ENCODE measurements at places on chromosomes 6 and 20.
A peak's percentile ranks its signal among the peaks of the same experiment; 100 is the strongest.

DNA sequence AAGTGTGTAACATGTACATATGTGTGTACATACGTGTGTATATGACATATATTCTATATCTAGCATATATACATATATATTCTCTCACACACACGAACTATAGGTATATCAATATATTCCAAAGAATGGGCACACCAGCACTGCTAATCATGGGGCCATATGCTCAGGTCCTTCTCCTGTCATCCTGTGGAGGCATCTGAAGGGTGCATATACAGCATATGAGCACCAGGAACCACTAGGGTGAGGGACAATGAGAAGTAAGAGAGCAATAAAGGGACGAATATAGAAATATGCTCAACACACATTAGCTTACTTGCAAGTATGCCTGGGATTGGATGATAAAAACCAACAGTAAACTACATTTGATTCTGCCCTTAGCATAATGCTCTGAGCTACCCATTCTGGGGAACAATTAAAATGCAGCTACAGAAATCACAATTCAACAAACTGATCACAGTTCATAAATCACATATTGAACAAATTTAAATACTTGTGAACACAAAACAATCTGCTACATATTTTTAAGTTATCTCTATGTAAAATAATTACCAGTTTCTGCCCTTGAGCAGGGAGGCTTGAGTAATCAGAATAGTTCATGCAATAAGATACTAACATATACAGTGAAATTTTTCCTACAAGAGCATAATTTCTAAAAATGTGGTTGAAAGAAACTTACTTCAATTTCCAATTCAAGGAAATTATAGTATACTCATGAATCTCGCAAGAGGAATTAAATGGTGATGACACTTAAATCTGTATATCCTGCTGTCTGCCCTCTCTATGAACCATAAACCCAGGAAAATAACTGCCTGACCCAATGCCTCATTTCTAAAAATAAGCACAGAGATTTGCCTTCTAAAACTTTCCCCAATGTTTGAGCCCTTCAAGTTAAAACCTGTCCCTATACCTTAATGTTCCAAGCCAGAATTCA lies 272.2 kb upstream of the THEMIS start:
- no peak for DNase-seq

- DNase-seq: no peak
Measured at GRCh38 chr20:56453352-56453751, 15.1 kb upstream of the RTF2 start.

GRCh38 chr20:25282034-25282781 lies 34.3 kb downstream of the PYGB start:
- DNase-seq: no peak

- no peak for DNase-seq
Measured at GRCh38 chr20:10711903-10712451, 38.2 kb upstream of the JAG1 start.

- no peak for DNase-seq
Measured at GRCh38 chr6:20564269-20564668, 30.0 kb downstream of the CDKAL1 start.

GRCh38 chr20:21707999-21708737 lies 2.7 kb downstream of the PAX1 start:
- no peak for DNase-seq

GRCh38 chr6:35665573-35665972 lies 23.1 kb downstream of the FKBP5 start:
- no peak for DNase-seq

- DNase-seq: no peak
Measured at GRCh38 chr6:164130151-164130550, 715.6 kb downstream of the QKI start.

GRCh38 chr6:101435038-101435437 lies 41.5 kb downstream of the GRIK2 start:
- DNase-seq: no peak

GRCh38 chr6:44257025-44257752 lies at the start of gene SLC35B2:
SLC35B2 (minus strand) TSS chr6:44257528; CDS start chr6:44257410, 118 bp downstream.
- peak; percentile 69 for DNase-seq

DNA sequence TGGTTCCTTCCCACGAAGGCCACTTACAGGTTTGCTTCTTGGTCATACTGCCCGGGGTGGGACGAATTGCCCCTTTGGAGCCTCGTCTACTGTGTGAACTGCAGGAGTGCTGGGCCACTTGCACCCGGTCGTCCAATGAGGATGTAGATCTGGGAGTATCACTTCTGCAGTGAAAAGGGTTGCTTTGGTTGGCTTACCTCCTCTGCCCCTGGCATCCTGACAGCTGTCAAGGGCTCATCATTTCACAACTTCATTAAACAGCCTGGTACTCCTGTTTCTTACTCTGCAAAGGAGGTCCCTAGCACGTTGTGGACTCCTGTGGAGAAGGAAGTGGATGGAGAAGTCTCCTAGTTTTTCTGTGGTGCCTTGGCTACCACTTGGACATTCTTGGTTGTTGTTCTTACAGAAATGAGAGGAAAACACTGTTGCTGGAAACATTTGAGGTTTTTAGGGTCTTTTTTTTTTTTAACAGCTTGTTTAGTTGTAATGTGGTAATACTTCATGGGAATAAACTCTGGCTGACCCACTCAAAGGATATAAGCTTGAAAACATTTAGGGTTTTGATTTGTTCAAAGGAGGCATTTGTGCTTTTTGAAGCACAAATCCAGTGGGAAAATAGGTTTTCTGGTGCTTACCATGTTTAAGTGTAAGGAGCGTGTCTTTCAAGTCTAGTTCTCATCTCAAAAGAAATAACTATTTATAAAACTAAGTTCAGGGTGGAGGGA lies 60.7 kb downstream of the AKAP12 start:
- no peak for DNase-seq

DNA sequence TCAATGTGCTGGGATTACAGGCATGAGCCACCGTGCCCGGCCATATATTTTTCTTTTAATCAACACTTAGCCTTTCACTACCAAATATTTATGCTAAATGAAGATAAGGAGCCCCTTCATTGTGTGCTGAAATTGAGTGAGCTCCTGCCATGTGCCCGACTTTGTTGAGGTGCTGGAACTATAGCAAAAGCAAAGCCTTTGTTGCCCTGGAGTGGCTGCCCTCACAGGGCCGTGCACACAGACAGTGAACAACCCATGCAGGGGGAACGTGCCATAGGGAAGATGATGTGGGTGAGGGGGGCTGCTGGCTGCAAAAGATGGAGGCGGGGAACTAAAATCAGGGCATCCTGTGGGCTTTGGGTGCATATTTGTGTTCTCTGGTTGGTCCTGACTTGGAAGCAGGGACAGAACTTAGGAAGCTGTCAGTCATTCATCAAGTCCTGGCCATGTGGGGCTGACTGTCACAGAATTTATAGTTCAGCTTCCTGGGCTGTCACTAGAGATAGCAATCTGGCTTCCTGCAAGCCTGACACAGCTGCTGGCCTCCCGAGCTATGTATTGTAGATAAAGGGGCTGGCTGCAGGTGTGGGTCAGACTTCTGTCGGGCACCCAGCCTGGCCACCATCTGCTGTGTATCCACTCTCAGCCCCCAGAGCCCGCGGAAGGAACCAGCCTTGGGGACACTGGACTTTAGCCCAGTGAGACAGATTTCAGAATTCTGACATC lies 56.8 kb upstream of the MPC1 start:
- no peak for DNase-seq

DNA sequence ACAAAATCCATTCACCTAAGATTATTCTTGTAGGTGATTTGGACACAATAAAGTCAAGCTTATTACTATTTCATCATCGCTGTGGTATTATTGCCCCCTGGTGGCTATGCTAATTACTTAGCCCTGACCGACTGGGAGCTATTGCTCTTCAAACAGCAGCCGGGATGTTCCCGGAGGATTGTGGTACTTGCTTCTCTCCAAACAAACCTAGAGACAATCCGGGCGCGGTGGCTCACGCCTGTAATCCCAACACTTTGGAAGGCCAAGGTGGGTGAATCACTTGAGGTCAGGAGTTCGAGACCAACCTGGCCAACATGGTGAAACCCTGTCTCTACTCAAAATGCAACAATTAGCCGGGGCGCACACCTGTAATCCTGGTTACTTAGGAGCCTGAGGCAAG lies 15.4 kb upstream of the STMND1 start:
- peak; percentile 34 for DNase-seq

DNA sequence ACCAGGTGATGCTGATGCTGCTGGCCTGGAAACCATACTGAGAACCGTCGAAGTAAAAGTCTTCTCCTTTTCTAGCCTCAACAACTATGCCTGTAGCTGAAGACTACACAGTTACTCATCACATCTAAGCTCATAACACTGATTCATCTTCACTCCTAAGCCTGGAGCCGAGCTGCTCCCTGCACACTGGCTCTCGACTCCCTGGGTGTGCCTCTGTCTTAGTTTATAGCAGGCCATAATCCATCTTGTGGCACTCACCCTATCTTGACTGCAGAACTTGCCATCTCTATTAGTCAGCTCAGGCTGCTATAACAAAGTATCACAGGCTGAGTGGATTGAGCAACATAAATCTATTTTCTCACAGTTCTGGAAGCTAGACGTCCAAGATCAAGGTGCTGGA lies 191.0 kb downstream of the UNC5CL start:
- DNase-seq: no peak

DNA sequence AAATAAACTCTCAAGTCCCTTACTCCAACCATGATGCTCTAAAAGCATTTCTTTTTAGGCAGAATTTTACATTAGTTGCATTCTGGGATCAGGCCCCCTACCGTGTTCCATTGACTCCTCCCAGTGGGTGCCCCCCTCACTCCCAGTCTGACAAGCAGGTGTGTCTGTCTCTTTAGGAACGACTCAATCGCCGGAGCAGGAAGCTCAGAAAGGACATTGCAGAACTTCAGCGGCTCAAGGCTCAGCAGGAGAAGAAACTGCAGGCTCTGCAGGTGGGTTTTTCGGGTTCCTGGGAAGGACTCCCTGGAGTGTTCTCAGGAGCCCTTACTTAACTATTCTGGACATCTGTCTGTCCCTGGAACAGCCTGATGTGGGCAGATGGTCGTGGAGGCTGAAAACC lies 9.9 kb downstream of the TRIM40 start:
- no peak for DNase-seq

- DNase-seq: no peak
Measured at GRCh38 chr6:107666084-107666980, 157.8 kb downstream of the SCML4 start.

- no peak for DNase-seq
Measured at GRCh38 chr6:148116001-148116400, 226.6 kb upstream of the SASH1 start.

DNA sequence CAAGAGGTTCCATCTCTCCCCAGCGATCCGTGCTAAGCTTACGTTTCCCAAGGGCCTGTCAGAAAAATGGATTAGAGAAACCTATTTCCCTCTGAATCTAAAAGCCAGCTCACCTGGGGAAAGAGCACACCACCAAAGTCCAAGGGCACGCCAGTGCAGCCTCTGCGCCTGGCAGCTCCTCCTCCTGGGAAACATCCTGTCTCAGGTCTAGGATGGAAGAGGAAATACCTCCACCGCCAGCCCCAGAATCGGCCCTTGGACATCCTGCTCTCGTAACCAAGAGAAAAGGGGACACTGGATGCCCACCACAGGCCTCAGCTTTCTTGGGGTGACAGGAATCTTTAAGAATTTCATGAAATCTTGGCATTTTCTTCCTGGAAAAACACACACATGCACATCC lies 18.7 kb downstream of the RAMACL start:
- DNase-seq: no peak

- no peak for DNase-seq
Measured at GRCh38 chr20:12270863-12271262, 353.2 kb downstream of the BTBD3 start.

DNA sequence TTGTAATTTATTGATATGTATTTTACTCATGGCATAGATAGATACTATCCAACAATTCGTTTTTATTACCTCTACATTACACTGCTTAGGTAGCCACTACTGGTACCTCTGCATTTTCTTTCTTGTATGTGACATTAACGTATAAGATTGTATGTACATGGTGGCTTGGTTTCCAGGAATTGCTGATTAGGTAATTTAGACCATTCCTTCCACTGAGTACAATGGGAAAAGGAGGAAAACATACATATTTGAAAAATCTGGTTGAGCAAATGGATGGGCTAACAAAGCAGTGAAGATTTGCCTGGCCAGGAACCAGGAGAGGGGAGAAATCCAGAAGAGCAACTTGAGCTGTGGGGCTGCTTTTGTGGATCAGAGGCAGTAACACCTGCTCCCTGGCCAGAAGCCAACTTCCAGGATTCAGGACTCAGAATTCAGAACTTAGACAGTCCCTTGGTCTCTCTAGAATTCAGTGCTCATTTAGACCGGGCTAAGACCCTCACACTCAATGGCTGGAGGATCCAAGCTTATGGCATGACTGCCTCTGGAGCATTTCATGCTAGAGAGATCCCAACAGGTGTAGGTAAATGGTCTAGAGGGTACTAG lies 17.9 kb upstream of the MICB start:
- no peak for DNase-seq

DNA sequence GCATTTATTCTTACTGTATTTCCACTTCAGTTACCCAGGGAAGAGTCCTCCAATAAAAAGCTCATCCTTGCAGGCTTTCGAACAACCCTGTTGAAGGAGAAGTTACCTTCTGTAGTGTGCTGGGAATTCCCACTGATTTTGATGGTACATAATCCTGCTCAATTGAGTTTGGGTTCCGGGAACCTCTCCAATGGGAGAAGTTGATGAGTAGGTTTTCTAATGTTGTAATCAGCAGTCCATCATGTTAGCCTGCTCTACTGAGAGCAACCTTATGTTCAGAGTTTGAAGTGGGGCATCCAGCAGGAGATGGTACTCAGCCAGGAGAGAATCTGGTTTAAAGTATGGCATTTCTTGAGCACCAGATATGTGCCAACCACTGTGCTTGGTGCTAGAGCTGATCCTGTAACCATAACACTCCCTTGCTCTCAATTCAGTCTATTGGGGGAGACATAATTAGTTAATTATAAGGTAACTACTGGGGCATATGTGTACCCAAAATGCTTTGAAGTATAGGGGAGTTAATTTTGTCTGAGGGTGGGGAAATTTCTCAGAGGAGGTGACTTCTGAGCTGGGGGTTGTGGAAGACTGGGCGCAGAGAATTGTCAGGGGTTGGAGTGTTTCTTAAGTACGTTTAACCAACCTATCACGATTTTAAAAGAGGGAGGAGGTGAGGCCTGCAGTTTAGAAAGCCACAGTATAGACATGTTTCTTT lies 2.1 kb downstream of the TOP1 start:
- DNase-seq: no peak

DNA sequence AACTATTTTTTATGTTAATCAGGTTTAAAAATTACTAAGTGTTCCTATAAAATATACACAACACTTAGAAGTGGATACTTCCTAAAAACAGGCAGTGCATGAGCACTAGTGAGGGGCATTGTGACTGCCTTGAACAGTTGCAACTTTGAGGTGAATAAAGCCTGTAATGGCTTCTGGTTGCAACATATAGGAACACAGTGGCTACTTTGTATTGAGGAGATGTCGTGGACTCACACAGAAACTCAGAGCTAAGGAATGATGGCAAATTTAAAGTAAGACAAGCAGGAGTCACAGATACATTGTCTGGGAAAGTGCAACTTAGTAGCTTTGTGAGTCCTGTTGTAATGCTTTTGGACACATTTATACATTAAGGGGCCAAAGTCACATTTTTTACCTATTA lies 861 bp upstream of the HLA-A start:
- no peak for DNase-seq

GRCh38 chr6:85077098-85077497 lies 312.7 kb upstream of the TBX18 start:
- no peak for DNase-seq

GRCh38 chr20:54560357-54560756 lies 85.0 kb downstream of the DOK5 start:
- no peak for DNase-seq

All from stimulated activated CD4-positive, alpha-beta T cell treated with anti-CD3 and anti-CD28 coated beads, Interleukin-2, amount 100 ng/mL, for 24 hours (primary cell).